ENCODE measurements at places on chromosomes 16 and 17.

- DNase-seq = no peak
These were observed 142.6 kb upstream of the CPHXL start for GRCh38 chr16:75868636-75869632.

DNA sequence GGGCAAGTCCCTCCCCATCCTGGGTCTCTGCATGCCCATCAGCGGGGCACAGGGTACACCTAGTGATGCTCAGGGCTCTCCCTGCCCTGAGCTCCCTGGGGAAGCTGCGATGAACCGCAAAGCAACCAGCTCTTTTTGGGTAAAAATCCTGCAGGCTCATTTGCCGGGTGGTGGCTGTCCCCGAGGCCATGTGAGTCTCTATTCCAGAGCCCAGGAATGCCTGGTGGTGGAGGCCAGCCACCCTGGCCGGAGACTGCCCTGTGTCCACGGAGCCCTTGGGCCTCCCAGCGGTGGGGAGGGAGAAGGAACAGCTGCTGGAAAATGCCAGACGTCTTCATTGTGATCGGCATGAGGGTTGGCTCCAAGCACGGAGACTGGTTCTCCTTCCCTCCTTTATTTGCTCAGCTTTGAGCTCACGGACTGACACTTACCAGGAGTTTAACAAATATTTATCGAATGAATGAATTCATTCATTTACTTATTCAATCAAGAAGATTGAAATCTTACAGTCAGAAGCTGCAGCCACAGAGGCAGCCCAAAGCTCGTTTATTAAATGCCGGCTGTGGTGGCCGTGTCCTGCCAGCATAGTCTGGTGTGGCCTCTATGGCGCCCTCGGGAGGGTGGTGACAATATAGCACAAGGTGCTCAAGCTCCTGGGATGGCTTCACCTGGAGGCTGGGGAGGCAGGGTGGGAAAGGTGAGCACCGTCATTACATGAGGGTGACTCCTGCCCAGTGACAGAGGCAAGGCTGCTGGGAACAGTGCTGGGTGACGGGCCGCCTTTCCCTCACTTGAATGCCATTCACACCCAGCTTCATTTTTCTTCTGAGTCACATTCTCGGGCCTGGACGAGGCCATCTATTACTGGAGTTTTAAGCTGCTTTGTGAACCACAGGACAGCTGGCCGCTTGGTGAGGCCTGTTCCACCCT, 31.1 kb upstream of the JPH3 start:
- DNase-seq = no peak

DNA sequence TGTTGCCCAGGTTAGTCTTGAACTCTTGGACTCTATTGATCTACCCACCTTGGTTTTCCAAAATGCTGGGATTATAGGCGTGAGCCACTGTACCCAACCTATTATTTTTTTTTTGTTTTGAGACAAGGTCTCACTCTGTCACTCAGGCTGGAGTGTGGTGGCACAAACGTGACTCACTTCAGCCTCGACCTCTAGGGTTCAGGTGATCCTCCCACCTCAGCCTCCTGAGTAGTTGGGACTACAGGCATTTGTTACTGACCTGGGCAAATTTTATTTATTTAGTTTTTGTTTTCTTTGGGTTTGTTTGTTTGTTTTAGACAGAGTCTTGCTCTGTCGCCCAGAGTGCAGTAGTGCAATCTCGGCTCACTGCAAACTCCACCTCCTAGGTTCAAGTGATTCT, 4.0 kb downstream of the SAT2 start:
- DNase-seq = no peak

GRCh38 chr16:75529056-75529905, 6.6 kb downstream of the CHST5 start:
- DNase-seq = no peak

DNA sequence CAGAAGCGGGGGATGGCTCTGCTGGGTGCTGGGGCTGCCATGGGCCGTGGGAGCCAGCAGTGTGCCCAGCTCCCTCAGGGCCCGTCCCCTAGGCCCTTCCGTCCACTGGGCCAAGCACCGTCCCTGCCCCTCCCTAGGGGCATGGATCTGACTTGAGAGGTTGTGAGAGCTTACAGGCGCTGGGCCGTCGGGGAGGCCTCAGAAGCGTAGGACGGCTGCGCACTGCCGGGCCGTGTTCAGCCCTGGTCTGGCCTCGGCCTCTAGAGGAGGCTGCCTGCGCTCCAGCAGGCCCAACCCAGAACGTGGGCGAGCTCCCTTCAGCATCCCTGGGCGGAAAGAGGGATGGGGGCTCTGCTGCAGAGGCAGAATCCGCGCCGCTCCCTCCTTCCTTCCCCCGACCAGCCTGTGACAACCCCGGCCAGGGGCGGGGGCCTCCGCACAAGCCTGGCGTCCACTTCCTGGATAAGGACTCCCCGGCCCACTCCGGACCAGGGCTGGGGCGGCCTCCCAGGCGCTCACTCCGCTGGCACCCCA, 685 bp upstream of the MPG start:
- no peak for DNase-seq

GRCh38 chr17:39090908-39091665, 60.4 kb downstream of the PLXDC1 start:
- no peak for DNase-seq

GRCh38 chr17:54972406-54973138, 4.0 kb downstream of the STXBP4 start:
- DNase-seq = no peak

- no peak for DNase-seq
These were observed 22.7 kb downstream of the PEMT start for GRCh38 chr17:17568772-17569195.

GRCh38 chr16:81707411-81708265, 71.5 kb upstream of the PLCG2 start:
- no peak for DNase-seq

DNA sequence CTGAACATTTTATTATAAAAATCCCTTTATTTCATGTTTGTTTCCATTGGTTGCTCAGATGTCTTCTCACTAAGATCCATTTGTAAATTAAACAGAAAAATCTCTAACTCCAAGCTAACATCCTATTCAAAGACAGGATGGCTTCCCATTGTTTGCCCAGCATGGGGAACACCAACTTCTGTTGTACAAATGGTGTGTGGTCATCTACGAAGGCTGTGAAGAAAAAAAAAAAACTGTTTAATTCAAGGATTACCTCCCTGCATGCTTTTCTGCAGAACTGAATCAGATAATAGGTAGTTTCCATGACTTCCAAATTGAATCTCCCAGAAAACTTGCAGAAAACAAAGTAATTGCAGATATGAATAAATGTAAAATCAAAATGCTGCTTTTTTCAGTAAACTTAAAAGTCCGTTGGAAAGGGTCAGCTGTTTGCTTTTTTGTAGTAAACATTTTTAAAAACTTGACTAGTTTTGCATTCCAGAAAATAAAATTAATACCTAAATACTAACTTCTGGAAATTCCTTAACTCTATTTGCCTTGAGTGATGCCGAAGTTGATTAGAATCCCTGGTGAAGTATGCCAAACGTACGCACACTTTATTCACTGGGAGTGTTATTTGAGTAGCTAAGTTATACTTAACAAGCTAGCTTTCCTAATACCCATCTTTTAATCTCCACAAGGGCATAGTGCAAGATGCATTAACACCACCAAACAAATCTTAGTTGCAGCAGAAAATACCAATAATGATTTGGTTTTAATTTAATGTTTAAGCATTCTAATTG, 7.7 kb downstream of the SALL1 start:
- DNase-seq = no peak

DNA sequence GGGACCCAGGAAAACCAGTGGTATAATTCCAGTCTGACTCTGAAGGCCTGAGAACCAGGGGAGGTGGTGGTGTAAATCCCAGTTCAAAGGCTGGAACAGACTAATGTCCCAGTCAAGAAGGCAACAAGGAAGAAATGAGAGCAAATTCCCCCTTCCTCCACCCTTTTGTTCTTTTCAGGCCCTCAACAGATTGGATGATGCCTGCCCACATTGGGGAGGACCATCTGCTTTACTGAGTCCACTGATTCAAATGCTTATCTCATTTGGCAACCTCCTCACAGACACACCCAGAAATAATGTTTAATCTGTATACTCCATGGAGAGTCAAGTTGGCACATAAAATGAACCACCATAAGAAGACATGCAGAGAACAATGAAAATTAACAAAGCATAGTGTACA, 61.9 kb upstream of the CRYM start:
- DNase-seq = no peak

DNA sequence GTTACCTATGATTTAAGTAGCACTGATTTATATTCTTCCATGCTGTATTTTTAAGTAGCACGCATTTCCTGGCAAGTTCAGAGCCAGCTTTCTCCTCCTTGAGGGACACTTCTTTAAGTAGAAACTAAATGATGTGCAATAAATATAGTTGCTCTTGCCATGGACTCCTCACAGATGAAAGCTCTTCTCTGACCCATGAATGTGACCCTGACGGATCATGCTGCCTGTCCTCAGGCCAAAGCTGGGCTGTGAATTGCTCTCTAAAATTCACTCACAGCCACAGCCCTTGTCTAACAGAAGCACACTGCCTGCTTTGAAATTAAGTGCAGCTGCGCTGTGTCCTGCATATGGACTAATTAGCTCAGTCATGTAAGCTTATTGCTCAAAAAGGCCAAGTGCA, 438.8 kb downstream of the PMP22 start:
- DNase-seq = no peak

DNA sequence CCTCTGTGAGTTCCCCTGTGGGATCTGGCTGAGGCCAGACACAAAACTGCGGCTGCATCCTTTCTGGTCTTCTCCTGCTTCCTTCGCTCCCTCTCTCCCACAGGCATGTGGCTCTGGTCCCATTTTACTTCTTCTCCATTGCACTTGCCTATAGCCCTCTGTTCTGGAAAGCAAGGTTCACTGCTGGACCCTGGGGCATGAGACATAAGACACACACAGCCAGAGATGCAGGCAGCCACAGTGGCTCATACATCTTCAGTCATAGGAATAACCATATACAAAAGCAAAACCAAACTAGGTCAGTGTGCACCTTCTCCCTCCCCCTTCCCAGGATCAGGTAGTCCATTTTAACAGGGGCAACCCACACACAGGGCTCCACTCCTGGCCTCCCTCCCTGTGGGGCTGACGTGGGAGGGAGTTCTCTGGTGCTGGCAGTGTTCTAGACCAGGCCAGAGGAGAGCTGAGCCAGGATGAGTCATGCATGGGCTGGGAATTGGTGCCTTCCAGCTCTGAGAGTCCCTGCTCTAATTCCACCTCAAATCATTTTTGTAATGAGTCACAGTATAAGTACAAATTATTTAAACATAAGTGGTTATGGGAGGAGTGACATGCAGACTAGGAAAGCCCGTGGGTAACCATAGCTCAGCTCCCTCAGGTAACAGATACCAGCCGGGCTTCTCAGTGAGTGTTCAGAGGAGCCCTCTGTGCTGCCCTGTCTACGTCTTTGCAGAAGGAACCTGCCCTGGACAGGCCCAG, 58.0 kb downstream of the ASIC2 start:
- no peak for DNase-seq

- DNase-seq = no peak
These were observed 7.5 kb upstream of the SNTB2 start for GRCh38 chr16:69179328-69180010.

- DNase-seq = no peak
These were observed 9.3 kb downstream of the CENPX start for GRCh38 chr17:82013341-82013740.

GRCh38 chr17:47239967-47240651, 13.5 kb upstream of the ITGB3 start:
- peak; percentile 92 for DNase-seq

DNA sequence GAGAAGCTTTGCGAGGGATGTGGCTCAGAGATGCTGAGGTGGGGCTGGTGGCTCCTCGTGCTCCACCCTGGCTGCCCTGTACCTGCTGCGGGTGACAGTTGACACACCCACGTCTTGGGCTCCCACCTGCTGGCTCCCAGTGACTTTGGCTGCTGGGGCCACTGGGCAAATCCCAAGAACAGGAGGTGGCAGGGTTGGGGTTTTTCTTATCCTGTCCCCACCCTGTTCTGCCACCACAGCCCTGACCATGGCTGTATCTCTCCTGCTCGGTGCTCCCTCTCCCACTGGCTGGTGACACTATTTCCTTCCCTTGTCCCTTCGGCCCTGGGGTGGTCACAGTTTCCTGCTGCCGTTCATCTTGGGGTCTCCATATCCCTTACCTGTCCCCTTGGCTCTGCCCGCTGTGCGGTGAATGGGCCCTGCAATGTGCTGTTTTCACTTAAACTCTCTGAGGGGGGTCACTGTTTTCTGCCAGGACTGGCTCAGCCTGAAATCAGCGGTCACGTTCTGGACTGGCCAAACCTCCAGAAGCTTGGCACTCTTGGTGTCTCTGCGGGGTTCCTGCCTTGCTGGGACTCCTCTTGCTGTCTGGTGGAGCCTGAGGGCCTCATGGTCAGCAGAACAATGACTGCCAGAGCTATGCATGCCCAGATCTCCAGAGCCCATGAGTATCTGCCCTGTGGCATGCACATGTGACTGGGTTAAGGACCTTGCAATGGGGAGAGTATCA, 144.2 kb downstream of the IRF8 start:
- no peak for DNase-seq

All from mesenteric fat pad (tissue), 1 donor.